SK-N-DZ (cell line): ENCODE measurements at places on chromosomes 5 and 9.

- no peak for DNase-seq
These were observed 28.7 kb upstream of the F2RL1 start for GRCh38 chr5:76789991-76790581.

DNA sequence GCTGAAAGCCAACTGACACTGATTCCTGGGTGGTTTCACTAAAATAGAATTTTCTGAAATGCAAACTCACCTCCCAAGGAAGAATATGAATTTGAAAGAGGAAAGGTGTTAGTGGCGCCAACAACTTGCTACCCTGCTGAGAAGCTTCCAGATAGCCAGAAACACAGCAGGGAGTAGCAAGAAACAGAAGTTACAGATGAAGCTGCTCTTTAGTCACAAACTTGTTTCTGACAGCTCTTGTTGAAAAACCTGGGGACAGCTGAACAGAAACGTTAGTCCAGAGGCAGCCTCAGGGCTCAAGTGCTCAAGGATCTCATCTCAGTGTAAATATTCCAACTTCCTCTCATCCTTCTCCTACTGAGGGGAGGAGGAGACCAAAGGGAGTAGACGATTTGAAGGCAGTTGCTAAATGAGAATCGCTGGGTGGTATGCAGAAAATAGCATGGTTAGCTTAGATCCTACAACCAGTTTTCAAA lies 184.1 kb downstream of the PDE4D start:
- no peak for DNase-seq

- no peak for DNase-seq
These were observed 806 bp upstream of the RNF224 start for GRCh38 chr9:137226338-137227053.

- no peak for DNase-seq
These were observed 4.4 kb upstream of the PRR7 start for GRCh38 chr5:177442066-177442826.

DNA sequence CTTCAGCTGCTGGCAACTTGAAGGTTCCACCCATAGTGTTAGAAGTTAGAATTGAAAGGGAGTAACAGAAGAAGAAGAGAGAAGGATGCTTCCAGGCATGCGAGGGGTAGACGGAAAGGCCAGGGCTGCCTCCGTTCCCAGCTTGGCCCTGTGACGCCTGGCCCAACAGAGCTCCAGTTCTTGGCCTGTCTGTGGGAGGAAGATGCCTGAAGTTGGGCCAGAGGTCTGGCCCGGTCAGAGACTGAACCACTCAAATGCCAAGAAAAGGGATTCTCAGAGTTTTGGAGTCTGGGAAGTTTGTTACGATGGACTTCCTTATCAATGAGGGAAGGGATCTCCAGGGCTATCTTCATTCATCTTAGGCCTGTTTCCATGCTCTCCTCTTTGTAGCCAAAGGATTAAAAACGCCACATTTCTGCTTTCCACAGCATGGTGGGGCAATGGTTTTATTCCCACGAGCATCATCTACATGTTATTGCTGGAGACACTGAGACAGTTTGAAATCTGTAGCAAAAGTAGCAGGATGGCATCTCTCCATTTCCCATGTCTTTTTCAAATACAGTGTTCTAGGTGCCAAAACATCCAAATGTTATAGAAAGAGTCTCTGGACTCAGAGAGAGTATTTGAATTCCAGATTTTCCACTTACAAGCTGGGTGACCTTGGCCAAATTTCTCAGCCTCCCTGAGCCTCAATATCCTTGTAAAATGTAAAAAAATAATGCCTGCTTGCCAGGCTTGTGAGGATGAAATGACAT lies 65.4 kb upstream of the ANKRD55 start:
- no peak for DNase-seq

- DNase-seq, result no peak
These were observed 39.3 kb downstream of the CLINT1 start for GRCh38 chr5:157819502-157820115.

DNA sequence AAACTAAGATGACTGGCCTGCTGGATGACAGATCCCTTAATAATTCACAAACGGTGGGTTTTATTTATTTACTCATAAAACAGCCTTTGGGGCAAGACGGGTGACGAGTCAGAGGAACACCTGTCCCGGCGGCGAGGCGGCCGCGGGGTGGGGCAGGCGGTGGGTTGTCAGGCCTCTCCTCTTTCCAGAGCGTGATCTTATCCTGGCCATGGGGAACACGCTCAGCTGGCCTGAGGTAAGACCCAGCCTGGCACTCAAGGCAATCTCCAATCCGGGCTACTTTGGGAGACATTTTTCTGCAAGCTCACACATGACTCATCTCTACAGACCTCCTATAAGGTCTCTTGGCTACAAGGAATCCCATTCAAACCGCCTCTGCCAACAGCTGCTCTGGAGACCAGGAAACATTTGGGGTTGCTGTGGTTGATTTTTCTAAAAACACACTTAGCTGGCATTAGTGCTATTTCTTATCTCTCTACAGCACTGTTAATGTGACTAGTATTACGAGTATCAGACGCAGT lies 6.3 kb downstream of the RAPGEF1 start:
- DNase-seq, result peak; percentile 52

- DNase-seq, result no peak
These were observed 27.6 kb upstream of the CDKN2AIPNL start for GRCh38 chr5:134439210-134439654.

DNA sequence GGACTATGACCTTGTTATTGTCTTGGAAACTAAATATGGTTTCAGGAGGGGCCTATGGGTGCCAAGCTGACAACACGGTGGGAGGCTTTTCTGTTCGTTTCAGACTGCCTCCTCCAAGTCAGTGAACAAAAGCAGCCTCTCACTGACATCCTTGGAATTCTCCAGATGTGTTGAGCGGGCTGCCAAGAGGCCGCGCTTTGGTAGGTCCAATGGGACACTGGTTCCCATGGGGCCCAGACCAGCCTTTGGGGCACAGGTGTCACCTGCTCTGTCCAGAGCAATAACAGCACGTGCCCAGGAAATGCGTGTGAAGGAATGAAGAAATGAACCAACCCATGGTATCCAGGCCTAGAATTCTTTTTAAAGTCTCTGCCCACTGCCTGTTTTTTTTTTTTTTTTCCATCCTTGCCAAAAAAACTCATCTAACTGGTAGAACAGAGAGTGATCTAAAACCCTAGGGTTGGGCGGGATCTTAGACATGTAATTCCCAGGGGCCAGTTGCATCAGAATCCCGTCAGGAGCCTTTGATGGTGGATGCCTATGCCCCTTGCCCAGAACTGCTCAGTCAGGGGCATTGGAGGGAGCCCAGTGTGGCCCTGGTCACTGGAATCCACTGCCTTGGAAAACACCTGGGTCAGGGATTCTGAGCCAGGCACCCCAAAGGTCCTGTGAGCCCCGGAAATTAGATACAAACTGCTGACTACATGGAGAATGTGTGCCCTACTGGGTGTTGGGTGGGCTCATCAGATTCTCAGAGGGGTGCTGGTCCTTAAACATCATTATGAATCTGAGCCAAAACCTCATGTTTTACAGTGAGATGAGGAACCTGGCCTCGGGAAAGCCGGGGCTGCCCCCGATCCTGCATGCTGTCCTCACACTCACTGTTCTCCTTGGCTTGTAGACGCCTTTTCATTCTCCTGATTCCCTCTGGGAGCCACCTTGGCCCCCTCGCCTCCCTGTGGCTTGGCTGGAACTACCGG lies 60.1 kb downstream of the GTF3C4 start:
- no peak for DNase-seq

GRCh38 chr5:136076067-136076466 lies 47.3 kb downstream of the TGFBI start:
- no peak for DNase-seq

GRCh38 chr5:157447201-157447637 lies 12.8 kb upstream of the NIPAL4 start:
- DNase-seq, result no peak

DNA sequence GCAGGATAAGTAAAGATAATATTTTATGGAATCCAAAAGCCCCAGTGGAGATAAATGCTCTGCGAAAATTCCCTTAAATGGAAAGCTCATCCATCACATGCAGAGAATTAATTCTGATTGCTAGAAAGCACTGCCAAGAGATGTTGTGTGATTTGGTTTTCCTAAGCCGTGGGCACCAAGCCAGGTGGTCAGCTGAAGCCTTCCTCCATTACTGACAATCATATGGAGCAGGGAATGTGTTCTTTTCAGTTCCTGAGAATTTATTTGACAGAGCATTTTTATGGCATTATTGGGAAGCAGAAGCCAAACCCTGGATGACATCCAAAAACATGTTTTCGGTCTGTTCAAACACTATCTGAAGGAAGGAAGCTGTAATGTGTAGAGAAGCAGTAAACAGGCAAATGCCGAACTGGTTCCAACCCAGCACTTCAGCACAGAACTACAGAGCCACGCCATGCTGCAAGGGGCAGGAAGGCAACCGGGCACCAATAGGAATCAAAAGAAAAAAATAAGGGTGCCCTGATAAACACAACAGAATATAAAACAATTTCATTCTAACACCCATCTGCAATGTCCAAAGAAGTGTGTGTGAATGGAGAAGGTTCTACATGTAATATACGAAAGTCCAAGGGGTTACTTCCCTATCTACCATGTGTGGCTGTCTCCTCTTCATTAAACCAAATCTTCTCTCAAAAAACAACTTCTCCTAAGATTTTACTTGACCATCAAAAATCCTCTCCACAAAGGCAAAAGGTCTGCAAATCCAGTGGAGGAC lies 12.3 kb downstream of the ARSB start:
- DNase-seq, result no peak

- DNase-seq, result no peak
These were observed 75.7 kb upstream of the OR2K2 start for GRCh38 chr9:111405701-111406100.

GRCh38 chr5:137392261-137392660 lies 106.9 kb downstream of the SPOCK1 start:
- no peak for DNase-seq
